ENCODE measurements at places on chromosomes 7 and 10.

- DNase-seq = no peak
Observed at GRCh38 chr7:28507525-28508282, 95.4 kb downstream of the CREB5 start.

DNA sequence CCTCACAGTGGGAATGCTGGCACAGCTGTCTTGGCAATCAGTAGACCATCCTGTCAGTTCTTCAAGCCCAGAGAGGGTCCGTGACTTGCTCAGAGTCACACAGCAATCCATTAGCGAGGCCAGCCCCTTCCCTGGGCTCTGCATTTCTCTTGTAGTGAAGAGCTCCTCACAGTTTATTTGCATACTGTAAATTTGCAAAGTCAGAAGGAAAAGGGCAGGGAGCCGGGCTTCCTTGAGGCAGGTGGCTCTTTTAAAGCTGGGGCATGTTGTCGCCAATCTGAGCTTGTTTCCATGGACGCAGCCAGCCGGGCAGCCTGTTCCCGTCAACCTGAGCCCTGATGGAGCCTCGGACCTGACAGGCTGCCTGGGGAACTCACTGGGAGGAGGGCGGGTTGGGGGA is 123.4 kb downstream of the CUX1 start:
- DNase-seq = no peak

DNA sequence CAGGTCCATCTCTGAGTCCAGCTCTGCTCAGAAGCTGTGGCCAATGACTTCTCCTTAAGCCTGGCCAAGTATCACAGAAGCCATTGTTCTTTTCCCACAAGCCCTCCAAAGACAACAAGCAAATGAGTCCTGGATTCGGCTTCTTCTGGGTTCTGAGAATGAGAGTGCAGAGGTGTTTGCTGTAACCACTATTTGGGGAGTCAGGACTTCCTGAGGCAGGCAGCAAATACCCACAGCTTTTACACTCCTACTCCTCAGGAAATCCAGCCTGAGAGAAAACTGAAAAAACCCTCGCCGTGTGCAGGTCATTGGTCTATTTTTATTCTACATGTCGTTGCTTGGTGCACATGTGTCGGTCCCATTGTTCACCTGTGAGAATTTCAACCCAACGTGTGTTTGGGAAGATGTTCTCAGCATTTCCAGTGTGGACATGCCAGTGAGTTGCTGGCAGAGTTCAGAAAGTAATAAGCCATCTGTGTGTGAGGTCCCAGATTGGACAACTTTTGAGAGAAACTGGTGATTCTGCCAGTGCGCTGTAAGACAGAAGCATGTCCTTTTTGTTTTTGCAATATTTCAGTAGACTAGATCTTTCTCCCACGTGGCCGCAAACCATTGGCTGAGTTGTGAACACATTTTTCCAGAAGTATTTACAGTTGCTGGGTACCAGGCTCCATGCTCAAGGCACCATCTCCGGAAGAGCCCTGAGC is 121.6 kb upstream of the LYZL2 start:
- no peak for DNase-seq

DNA sequence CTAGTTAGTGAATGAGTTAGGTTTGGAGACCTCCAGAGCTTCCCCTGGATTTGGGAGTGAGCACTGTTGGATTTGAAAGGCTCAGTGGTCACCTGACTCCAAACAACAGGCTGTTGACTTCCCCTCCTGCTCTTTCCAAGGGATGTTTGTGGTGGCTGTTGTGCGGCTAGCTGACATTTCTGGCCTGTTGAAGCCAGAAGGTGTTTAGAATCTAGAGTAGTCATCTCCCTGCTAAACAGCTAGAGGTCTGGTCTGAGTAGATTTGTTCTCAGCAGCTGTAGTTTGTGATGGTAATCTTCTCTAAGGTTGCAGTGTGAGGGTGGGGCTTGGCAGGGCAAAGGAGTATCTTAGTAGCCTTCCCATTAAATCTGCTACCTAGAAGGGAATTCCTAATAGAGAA is 30.1 kb downstream of the BPGM start:
- DNase-seq = no peak

GRCh38 chr10:51658000-51658399 is 41.4 kb downstream of the CSTF2T start:
- no peak for DNase-seq

Data from CD14-positive monocyte (primary cell).